ENCODE measurements at places on chromosomes 4 and X.

DNA sequence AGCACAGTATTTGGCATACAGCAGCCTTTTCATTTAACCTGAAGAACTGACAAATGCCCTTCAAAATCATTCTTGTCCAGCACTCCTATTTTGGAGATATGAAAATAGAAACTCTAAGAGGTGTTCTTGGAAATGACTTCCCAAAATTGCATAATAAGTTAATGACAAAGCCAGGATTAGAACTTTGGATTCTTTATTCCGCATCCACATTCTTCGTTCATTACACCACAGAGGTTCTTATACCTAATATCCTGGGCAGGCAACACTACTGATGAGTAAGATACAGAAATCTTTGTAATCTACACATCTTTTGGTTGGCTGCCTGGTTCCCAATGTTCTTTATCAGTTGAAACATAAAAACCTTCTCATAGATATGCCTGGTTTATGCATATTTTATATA lies 5.9 kb downstream of the COL25A1 start:
- no peak for DNase-seq

- no peak for DNase-seq
Measured at GRCh38 chrX:55142206-55142918, 53.5 kb downstream of the PAGE2 start.

GRCh38 chr4:54165438-54165837 lies 63.7 kb upstream of the PDGFRA start:
- no peak for DNase-seq

- no peak for DNase-seq
Measured at GRCh38 chr4:36979533-36979932, 265.0 kb upstream of the NWD2 start.

- DNase-seq: no peak
Measured at GRCh38 chr4:141534985-141535384, 101.4 kb upstream of the IL15 start.

DNA sequence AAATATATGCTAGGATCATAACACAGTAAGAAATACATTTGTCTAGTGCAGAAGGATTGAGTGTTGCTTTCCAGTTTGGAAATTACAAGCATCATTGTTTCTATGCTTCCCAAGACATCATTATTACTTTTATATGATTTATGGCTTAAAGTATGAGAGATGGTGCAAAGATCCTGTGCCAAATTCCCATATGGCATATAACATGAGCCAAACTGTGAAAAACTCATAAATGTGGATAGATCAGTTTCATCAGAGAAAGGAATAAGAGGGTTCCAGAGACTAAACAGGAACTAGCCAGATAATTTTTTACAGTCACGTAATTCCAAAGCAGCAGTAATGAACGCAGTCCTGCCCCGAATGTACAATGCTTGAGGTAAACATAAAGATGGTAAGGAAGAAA lies 126.3 kb downstream of the PRDM5 start:
- no peak for DNase-seq

DNA sequence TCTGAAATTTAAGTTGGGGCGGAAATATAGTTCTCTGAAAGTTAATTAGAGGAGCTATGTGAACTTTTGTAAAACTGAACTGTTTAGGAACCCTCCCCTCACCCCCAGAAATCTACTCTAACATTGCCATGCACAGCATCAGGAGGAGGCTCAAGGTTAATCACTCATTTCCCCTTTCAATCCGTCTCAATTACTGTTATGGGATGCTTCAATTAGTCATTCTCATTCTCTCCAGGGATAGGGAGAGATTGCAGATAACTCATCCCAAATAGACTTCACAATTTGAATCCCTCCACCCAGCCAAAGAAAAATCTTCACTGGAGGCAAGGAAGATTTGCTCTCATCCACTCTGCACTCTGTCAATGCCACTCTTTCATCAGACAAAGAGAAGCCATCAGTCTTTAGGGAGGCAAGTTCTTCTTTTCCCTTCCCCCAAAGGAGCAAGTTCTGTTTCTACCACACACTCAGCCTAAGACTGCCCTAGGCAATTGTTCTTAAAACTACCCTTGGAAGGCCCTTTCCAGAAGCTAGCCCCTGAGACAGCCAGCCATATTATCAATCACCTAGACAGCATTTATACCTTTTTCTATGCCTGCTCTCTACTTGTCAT lies 140.4 kb downstream of the SLC10A7 start:
- DNase-seq: no peak

DNA sequence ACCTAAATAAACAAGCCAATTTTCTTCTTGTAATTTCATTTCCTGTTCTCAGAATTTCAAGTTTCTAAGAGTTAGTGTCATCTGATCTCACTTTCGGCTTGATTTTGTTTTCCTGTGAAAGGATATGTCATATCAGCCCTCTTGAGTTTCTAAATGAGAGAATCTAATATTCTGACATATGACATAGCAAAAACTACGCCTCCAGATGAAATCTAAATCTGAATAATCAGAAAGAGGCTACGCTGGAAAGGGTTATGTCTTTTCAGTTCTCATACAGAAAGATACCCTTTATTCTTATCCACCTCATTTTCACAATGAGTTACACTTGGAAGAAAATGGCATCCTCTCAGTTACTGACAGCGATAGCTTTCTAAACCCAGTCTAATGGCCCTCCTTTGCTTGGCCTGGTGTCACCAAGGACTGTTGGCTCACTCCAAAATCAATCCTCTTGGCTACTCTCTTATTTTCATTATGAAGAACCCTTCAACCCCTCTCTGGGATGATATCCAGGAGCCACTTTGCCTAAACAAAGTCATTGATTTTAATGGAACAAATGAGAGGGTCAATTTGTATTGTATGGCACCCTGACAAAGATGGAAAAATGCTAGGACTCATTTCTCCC lies 65.6 kb downstream of the ASB9 start:
- no peak for DNase-seq

GRCh38 chr4:81353861-81354260 lies 117.8 kb downstream of the RASGEF1B start:
- DNase-seq: no peak

DNA sequence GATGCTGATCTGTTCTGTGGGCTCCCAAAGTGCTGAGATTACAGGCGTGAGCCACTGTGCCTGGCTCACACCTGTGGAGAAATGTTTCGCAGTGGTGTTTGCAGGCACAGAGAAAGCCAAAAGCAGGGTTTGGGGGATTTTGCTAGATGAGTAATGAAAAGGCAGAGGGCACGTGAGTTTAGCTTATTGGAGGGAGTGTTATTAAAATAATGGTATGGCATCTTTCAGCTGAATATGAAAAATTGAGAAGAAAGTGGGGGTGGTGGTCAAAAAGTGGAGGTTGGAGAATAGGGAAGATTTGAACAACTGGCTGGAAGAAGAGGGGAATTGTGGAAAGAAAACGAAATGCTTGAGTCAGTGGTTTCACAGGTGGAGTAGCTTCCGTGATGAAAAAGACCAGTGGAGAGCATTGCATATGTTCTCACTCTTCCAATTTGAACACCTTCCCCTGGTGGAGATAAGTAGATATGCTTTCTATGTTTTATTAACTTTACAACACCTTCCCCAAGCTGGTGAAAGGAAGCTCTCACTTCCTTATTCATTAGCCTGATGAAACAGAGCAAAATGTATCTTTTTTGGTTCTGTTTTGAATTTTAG lies 1.1 kb upstream of the CHST7 start:
- no peak for DNase-seq

DNA sequence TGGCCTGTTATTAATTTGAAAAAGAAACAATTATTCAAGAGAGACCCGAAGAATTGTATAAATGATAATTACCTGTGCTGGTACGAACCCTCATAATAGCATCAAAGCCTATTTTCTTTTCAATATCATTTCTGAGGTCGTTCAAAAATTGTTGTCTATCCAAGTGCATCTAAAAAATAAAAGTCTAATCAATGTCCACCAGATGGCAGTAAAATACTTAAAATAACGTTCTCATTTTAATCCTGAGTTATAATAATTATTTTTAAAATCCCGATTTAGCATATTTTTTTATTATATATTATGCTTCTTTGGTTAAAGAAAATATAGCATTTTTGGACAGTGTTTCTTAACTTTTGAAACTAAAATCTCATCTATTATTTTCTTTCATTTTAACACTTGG lies 55.7 kb downstream of the METTL14 start:
- DNase-seq: no peak

- no peak for DNase-seq
Measured at GRCh38 chr4:121822796-121823504, 733 bp downstream of the CCNA2 start.

- no peak for DNase-seq
Measured at GRCh38 chrX:66045894-66046293, 6.0 kb upstream of the VSIG4 start.

- no peak for DNase-seq
Measured at GRCh38 chrX:150623583-150623982, 55.2 kb downstream of the MTM1 start.

- DNase-seq: no peak
Measured at GRCh38 chr4:17124767-17125166, 226.3 kb upstream of the LDB2 start.

DNA sequence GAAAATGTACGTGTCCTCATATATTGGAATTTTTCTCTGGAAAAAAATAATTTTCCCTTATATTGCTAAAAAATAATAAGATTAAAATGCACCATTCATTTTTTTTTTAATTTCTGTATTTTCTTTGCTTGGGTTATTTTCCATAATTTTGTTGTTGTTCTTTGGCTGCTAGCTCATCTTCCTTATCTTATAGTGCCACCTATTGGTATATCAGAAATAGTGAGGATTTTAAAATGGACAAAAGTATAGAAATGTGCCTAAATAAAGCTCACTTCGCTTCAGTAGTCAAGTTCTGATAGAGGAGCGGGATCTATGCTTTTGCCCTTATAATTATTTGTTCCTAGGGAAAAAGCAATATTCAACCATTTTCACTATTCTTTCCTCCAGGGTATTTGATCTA lies 134.8 kb downstream of the NAP1L3 start:
- DNase-seq: no peak

GRCh38 chrX:9249051-9249846 lies 215.3 kb upstream of the FAM9B start:
- DNase-seq: no peak

DNA sequence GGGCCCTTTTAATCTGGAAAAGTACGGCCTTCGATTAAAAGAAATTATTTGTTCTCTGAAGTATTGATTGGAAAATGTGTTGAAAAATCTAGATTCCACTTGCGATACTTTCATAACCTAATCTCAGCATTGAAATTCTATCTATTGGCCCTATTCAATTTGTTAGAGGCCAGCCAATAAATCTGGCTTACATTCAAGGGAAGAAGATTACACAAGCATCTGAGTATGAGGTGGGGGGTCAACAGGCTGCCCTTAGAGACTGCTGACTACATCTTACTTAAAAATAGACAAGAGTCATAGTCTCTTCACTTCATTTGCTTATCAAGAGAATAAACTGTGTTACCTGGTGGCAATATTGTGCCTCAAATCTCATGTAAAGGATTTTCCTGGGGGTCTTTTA lies 248.0 kb upstream of the KCNIP4 start:
- no peak for DNase-seq

GRCh38 chr4:57544811-57545654 lies 434.8 kb upstream of the IGFBP7 start:
- no peak for DNase-seq

GRCh38 chr4:105998171-105999063 lies 103.1 kb downstream of the NPNT start:
- no peak for DNase-seq
